ENCODE measurements at places on chromosomes 1 and 21.
A peak's percentile ranks its signal among the peaks of the same experiment; 100 is the strongest.

DNA sequence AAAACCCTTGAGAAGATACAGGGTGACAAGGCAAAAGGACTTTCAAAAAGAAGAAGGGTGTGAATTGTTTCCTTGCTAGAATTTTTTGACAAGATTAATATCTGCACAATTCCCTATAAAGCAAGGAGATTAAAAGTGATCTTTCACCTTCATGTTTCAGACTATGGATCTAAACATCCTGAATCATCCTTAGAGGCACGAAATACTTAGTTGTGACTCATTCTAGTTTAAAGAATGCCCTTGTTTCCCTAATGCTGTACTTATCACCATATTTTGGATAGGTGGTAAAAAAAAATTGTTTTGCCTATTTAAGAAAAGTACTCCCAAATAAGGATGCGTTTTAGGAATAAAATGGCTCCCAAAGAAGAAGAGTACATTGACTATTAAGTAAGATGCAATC is 415.1 kb downstream of the LRRIQ3 start:
- no peak for DNase-seq

DNA sequence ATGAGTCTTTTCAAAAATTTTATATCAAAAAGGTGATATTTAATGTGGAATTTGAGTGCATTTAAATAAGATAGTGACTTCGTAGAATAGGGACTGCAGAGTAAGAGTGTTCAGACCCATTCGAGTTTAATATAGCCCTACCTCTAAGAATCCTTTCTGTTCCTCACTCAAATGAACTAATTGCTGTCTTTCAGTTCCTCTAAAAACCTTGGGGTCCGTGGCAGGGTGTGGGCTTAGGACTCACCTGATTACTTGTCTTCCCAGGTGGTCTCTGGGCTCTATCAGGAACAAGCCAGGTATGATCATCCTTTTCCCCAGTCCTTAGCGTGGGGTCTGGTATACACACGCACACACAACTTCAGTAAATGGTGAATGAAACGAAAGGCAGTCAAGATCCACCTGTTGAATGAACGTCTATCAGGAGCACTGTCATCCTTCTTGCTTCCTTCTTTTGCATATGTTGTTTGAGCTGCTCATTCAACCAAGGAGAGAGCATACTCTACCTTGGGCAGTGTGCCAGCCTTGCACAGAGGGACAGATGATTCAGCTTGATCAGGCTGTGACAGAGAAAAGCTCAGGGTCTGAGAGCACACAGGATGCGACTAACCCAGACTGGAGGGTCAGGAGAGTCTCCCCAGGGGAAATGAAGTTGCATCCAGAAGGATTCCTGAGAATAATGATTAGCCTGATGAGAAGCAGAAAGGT is 1.2 kb upstream of the RNF11 start:
- peak; percentile 66 for DNase-seq

DNA sequence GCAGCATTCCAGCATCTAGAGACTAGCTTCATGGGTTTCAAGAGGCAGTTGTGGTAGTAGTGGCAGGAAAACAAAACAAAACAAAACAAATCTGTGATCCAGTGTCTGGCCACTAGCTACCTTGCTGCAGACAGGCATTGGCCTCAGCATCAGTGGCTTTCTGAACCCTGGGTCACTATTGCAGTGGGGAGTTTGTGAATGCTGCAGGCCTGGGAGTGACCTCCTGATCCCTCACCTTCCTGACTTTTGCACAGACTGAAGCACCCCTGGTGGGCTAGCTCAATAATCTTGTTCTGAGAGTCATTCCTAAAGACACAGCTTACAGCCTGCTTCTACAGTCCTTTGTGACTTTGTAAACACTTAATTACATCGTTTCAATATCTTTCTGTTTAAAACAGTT is 24.9 kb upstream of the APCS start:
- DNase-seq: no peak

- no peak for DNase-seq
These were observed 41.4 kb downstream of the SCMH1 start for GRCh38 chr1:41200728-41201127.

DNA sequence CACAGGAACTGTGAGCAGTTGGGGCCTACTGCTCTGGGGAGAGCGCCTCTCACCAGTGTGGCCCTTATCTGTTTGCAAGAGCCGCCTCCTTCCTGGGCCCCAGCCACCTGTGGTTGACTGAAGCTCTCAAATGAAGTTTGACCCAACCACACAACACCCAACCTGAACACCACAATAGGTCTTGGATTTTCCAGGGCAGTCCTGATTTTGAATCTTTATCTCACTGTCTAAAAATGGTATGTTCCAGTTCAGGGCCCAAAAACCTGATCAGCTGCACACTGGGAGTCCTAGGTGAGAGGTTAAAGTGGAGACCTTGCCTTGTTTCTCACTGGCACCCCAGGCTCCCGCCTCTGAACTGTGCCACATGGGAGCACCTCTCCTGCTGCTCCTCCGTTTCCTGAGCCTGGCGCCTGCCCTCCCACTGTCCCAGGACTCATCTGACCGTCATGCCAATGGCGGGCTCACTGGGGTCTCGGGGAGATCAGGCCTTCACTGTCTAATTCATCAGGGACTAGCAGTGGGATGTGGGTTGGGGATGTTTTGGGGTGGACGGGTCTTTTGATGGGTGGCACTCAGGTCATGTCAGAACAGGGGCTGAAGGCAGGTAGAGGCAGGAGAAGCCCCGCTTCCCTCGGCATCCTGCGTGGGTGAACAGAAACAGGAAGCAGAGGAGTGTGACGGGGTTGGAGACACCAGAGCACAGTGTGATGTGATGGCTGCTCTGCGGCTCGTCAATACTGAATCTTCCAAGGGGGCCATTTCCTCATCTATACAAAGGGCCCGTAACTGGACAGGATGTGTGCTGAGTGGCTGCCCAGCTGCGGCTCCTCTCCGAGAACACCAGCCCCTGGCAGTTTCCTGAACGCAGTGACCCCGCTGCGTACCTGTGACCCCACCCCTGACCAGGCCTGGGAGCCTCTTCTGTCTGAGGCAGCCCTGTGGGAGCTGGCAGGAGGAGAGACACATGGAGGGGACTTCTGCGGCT is 59.6 kb upstream of the ITPKB start:
- DNase-seq: no peak

DNA sequence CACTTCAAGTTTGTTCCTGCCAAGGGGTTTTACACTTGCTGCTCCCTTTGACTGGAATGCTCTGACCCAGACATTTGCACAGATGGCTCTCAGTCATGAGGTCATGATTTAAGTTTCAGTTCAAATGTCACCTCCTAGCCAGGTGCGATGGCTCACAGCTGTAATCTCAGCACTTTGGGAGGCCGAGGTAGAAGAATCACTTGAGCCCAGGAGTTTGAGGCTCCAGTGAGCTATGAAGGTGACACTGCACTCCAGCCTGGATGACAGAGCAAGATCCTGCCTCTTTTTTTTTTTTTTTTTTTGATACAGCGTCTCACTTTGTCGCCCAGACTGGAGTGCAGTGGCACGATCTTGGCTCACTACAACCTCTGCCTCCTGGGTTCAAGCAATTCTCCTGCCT is 4.5 kb upstream of the ZMYM4 start:
- no peak for DNase-seq

- DNase-seq: no peak
These were observed 97.8 kb upstream of the ZC3H11B start for GRCh38 chr1:219710529-219711194.

- no peak for DNase-seq
These were observed 57.4 kb downstream of the SAMSN1 start for GRCh38 chr21:14488672-14489204.

All from dorsolateral prefrontal cortex (tissue), 122 donors.